ENCODE measurements at places on chromosomes 4 and X.

- no peak for DNase-seq
These were observed 4.1 kb upstream of the CD99L2 start for GRCh38 chrX:150902434-150903109.

DNA sequence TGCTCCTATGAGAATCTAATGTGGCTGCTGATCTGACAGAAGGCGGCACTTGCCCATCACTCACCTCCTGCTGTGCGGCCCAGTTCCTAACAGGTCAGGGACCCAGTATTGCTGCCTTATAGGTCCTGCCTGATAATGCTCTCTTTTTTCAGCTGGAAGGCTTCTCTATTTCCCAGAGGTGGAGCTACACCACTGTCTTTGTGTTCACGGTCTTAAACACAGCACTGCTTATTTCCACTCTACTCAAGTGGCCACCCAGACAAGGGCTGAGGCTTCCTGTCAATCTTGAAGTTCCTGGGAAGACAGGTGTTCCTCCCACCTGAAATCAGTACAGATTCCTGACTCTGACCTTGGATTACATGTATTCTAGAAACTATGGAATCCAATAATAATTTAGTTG is 270.6 kb downstream of the NR3C2 start:
- no peak for DNase-seq

GRCh38 chr4:5033281-5033841 is 14.1 kb upstream of the CYTL1 start:
- DNase-seq, result no peak

- no peak for DNase-seq
These were observed 188.2 kb downstream of the ARAP2 start for GRCh38 chr4:36056136-36056535.

DNA sequence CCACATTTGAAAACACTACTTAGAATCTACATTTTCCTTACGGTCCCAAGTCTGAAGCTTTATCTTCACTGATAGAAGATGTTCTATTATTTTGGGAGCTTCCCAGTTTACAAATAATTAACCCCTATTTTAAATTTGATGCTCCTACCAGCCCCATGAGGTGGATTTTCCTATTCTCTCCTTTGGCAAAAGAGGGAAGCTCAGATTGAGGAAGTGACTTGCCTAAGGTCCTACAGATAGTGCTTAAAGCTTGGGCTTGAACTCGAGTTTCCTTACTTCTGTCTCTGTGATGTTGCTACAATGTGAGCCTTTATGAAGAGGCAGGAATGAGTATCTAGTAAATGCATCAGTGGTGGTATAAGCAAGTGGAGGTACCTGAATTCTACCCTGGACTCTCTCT is 27.5 kb downstream of the HEPH start:
- DNase-seq, result no peak

DNA sequence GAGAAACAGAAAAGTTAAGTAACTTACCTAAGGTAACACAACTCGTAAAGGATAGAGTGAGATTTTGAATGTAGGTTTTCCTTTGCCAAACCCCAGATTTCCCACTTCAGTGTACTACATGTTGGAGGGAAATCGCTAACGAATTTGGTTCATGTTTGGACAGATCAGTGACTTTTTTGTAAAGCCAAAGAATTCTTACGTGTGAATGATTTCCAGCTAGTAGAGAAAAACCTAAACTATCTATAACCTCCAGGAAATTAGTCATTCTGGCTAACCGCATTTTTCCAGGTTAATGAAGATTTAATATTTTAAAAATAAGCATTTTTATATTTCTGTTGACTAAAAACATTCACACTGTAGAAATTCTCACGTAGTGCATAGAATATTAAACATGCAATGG is 7.2 kb downstream of the TENM3 start:
- no peak for DNase-seq

- no peak for DNase-seq
These were observed 2534.9 kb downstream of the PCDH7 start for GRCh38 chr4:33255094-33255493.

- DNase-seq, result no peak
These were observed 13.9 kb downstream of the FOXP3 start for GRCh38 chrX:49250578-49250977.

DNA sequence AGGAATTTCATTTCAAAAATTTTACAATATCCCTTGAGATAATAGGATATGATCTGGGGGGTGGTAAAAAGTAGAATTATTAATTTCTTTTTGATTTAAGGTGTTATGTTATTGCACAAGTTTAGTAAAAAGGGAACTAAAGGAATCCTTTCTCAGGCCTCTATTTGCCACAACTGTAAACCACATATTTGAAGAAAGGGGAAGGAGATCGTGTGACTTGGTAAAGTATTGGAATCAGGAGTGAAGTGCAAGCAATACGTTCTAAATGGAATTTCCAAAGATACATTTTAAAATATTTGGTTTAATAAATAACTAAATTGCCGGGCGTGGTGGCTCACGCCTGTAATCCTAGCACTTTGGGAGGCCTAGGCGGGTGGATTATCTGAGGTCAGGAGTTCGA is 35.3 kb upstream of the SCRG1 start:
- DNase-seq, result no peak

GRCh38 chr4:168502861-168503260 is 6.0 kb downstream of the PALLD start:
- no peak for DNase-seq

DNA sequence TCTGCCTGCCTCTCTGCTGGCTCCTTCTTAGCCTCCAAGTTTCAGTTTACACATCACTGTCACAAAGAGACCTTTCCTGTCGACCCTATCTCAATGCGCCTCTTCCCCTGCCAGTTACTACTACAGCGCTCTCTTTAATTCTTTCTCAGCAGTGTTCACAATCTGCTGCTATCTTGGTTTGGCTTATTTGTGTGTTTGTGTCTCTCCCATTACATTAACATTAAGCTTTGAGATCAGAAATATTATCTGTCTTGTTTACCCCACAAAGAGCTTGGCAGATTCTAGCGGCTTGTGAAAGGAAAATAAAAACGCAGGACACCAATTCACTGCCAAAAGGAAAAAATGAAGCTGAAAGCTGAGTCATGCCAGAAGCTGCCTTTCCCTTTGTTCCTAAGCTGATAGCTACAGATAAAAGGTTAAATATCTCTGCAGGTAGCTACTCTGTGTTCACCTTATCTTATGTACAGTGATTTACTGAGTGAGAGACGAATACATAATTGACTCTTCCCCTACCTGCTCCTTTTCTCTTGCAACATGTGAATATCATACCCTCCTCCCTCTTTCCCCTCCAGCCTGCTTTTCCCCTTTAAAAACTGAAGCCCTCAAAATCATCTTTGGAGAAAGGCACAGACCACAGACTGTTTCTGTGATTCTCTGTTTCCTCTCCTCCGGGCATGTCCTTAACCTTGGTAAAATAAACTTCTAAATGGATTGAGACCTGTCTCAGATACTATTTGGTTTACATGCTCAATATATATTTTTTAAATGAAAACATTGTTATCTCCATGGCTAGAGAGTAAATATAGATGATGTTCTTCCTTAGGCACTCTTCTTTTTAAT is 19.3 kb upstream of the SLC9A7 start:
- DNase-seq, result no peak

- no peak for DNase-seq
These were observed 11.2 kb upstream of the YIPF7 start for GRCh38 chr4:44662623-44663005.

DNA sequence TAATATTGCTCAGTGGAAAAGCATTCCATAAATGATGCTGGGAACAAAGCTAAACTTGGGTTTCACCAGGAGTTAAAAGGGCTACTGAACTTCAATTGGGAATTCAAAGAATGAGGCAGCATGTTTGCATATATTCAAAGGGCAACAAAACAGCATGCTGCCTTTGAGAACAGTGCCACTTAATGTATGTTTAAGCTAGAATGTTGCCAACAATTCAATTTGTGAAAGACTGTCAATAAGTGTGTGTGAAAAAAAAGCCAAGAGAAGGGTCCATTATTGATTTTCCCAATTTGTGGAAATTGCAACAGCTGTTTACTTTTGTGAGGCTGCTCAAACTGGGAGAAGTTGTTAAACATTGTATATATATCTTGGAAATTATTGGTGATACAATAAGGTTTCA is 701.9 kb upstream of the ACTRT1 start:
- DNase-seq, result no peak

- DNase-seq, result no peak
These were observed 37.4 kb upstream of the HEPH start for GRCh38 chrX:66126662-66127061.

GRCh38 chr4:156536661-156537060 is 434.9 kb downstream of the PDGFC start:
- DNase-seq, result no peak

Measured in CD4-positive, alpha-beta T cell treated with Interleukin-2 at 100 ng/mL for 4 hours (primary cell).